Left cardiac atrium (tissue), 4 donors: ENCODE measurements at places on chromosomes 7 and 10. TPM values are rescaled to one million over a fixed set of nuclear protein-coding genes. Genes with fewer than 3 reads are reported as not detected.
A peak's percentile ranks its signal among the peaks of the same experiment; 100 is the strongest.

DNA sequence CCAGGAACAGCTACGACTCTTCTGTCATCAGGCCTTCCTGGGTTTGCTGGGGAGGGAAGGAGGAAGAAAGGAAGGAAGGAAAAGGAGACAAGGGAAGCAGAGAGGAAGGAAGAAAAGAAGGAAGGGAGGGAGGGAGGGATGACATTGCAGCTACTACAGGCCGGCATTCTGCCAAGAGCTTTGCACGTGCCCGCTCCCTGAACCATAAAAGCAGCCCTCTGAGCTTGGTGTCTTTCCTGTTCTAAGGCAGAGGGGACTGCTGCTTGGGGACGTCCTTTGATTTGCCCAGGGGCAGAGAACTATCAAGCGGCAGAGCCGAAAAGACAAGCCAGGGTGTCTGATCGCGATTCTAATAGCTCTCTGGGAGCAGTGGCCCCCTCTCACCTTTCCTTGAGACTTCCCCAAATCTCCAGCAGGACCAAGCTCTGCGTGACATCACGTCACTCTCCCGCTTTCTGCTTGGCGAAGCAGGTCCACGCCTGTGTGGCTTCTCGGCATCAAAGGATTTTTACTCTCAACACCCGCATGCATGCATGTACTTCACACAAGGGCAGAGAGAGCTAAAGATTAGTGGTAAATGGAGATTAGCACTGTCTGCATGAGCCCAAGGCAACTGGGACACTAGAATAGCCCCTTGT is 167.8 kb upstream of the AUTS2 start:
- peak; percentile 46 for DNase-seq

DNA sequence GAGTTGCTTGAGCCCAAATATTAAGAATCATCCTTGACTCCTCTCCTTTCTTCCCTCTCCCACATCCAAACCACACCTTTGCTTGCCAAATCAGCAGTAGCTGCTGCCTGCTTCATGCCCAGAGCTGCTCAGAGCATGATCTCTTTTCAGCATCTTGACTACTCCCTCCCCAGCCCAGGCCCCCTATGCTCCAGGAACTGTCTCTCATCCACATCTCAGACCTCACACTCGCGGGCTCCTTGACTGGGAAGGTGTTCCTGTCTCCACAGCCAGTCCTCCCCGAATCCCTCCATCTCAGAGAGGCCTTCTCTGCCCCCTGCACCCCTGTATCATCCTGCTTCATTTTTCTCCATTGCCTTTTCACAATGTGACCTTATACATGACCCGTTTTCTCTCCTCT is 157.0 kb downstream of the DNAJB6 start:
- DNase-seq: no peak

DNA sequence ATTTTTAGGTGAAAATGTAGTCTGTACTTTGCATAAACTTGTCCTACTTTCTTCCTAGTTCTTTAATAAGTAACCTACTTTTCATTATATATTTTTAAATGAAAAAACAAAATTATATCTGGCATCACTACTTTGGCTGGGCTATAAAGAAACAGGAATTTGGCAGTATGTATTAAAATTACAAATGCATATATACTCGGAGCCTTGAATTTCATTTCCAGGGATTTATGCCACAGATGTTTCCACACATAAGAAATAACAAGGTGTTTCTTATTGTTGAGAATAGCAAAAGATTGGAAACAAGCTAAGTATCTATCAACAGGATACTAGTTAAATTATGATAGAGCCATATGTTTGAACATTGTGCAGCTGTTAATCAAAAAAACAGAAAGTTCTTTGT is 2.2 kb upstream of the ARHGAP12 start:
- no peak for DNase-seq

GRCh38 chr7:102319671-102320070 is 33.0 kb downstream of the SH2B2 start:
- DNase-seq: no peak

- no peak for DNase-seq
These were observed 14.2 kb downstream of the MYL10 start for GRCh38 chr7:101614939-101615302.

DNA sequence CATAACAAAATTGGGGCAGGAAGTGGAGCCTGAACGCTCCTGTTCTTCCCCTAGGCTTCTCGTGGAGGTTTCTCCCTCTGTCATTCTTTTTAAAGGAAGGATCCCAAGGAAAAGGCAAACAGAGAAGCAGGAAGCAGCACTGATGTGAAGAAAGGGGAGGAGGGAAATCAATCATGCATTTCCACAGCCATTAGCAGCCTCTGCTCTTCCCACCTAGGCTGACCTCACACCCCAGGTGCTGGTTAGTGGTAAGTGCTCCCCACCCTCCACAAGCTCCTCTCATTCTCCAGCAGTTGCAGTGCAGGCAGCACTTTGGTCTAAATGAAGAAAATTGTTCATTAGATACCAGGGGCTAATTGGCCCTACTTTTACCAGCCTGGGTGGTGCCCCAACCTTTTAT is 2.6 kb downstream of the CRHR2 start:
- no peak for DNase-seq

GRCh38 chr7:14767716-14768425 is 134.7 kb downstream of the DGKB start:
- DNase-seq: no peak

DNA sequence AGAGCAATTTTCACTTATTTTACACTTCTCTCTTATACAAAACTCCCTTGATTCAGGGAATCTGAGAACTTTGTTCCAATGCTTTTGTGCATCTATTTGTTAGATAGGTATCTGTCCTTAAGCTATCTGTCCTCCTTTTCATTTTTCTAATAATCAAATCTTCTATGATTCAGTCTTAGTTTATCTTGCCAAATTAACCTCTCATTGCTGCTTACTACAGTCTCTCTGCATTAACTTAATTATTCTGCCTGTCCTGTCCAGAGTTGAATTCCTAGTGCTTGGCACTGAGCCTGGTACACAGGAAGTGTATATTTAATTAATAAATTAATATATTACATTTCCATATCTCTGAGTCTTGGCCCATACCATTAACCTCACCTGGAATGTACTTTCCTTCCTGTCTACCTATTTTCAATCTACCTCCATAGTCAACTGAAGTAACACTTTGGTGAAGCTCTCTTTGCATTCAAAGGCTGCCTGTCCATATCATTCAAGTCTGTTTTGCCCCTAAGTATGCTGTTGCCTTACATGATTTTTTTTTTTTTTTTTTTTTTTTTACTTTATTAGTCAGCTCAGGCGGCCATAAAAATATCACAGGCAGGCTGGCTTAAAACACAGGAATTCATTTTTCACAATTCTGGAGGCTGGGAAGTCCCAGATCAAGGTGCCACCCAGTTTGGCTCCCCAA is 66.0 kb upstream of the CSTF2T start:
- no peak for DNase-seq

GPR26 gene
- not detected for total RNA-seq

DNA sequence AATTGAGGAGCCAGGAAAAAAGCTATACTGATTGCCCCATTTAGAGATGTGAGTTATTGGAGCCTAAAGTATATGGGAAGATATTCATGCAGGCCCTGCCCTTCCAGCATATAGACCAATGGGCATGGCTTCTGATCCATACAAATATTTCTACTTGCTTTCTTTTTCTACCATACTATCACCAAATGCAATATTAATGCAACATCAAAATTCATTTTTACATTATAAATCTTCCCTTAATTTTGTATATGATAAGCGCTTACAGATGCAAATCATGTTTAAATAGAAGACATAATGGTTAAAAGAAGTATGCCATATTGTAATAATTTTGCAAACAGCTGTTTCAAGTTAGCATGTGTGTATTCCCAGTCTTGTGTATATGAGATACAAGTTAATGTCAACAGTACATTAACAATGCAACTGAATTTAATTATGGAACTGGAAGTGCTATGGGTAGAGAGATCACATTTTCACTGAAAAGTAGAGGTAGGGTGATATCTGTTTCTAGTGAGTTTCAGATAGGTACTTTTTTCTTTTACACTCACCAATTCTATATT is 24.6 kb upstream of the WNT16 start:
- no peak for DNase-seq

GRCh38 chr10:60031664-60032063 is 125.3 kb upstream of the CCDC6 start:
- no peak for DNase-seq

AKR1C3 gene
- 60.2 TPM for total RNA-seq

- peak; percentile 37 for DNase-seq
These were observed 105.5 kb downstream of the MYOF start for GRCh38 chr10:93376372-93377293.

- no peak for DNase-seq
These were observed 3.8 kb downstream of the VPS41 start for GRCh38 chr7:38905056-38905759.

- no peak for DNase-seq
These were observed 651.8 kb downstream of the PARD3 start for GRCh38 chr10:34163075-34163905.

- DNase-seq: no peak
These were observed 2.4 kb downstream of the ANKRD22 start for GRCh38 chr10:88849234-88849633.

- DNase-seq: no peak
These were observed 72.9 kb upstream of the PRLHR start for GRCh38 chr10:118668228-118668952.

GRCh38 chr10:52769966-52770365 is 2.6 kb downstream of the MBL2 start:
- DNase-seq: no peak

DNA sequence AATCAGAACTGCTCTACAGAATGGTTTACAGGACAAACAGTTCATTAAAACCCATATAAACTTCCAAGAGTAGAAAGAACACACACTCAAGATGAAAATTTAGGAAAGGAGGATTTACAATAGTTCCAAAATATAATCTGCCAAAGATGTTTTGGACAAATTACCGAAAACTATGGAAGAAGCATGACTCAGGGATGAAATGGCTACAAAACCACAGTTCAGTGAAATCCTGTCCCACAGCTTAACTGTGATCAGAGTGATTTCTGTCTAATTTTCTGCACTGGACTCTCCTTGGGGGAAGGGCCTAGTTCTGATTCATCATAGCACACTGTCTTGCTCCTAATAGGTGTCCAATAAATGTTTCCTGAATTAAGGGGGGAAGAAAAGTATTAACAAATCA is 82.2 kb downstream of the HIPK2 start:
- no peak for DNase-seq
